Activated CD4-positive, alpha-beta memory T cell treated with anti-CD3 and anti-CD28 coated beads, Interleukin-2, amount 10 ng/mL, durations not matched to agents 7 days and 5 days (primary cell): ENCODE measurements at places on chromosomes 12 and 14.

DNA sequence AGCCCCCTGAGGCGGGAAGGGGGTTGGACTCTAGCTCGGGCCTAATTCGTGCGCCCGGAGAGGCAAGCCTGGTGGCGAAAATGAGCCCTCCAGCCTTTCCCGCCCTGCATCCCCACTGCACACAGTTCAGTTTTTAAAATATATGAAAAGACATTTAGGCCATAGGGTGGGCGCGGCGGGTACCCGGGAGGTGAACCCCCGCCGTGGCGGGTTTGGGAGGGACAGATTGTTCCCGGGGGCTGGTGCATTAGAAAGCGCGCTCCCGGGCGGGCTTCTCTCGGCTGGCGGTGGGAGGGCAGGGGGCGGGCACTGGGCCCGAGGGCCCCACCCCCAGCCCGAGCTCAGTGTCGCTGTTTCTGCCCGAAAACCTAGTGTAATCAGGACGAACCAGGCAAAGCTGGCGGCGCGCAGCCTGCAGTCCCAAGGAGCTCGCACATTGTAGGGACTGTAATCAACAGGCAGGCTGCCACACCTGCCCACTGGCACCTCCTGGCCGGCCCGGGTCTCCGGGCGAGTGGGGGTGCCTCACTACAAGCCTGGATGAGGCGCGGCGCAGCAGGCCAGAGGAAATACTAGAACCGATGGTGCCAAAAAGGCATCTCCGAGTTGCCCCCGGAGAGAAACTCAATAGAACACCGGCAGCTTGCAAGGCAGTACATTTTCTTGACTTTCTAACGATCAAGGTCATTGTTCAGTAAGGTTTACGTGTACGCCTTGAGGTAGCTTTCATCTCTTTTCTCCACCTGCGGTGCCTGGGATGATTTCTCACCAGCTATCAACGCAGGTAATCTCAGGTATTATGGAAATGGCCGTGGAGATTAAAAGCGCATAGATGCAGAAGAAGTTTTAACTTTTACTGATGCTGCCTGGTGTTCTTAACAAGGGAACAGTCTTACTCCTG, 764 bp upstream of the SPTB start:
- DNase-seq, result peak; percentile 63

DNA sequence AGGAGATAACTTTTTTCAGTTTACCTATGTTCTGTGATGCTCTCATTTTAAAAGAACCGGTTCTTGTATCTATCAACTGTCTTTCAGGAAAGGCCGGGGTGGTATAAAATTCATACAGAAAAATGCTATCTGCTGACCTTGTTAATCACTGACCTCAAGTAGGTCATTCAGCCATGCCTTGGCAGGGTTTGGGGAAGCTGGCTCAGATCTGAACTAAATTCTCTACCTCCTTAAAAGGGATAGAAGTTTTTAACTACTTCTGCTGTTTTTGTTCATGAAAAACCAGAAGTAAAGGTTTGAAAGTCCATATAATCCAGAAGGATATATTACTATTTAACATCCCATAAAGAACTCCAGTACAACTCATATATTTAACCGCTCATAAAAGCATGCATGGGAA, 10.1 kb downstream of the MYRFL start:
- no peak for DNase-seq

GRCh38 chr12:116636608-116637519, 77.7 kb downstream of the MAP1LC3B2 start:
- DNase-seq, result no peak

GRCh38 chr12:10102322-10102721, 3.5 kb upstream of the CLEC1A start:
- no peak for DNase-seq

DNA sequence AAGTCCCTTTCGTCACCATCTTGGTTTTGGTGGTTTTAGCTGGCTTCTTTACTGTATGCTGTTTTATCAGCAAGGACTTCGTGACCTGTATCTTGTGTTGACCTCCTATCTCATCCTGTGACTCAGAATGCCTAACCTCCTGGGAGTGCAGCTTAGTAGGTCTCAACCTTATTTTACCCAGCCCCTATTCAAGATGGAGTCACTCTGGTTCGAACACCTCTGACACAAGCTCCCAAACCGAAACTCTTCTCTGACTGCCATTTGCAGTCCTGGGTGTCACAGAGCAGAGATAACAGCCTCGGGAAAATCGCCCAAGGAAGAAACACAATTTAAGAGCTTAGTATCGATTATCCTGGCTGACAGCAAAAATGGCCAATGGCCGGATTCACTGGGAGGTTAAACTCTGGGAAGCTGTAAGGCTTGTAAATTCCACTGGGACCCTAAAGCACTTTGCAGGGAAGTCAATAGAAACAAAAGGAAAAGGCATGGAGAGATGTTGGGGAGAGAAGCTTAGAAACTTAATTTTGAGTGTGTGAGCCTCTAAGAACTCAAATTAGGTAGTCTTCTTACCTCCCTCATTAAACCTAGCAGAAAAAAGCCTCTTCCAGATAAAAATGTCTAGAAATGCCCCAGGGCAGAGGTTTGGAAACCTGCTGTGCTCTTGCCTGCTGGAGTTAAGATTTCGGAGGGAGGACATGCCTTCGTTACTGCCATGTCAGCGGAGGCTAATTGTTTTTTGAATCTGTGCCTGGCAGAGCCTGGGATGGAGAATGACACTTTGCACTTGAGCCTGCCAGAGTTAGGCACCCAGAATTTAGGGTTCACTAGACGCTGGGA, 56.5 kb upstream of the RPH3A start:
- no peak for DNase-seq
